NCI-H524 (cell line): ENCODE measurements at places on chromosomes 6 and 20.

- DNase-seq = no peak
Measured at GRCh38 chr6:20069021-20069522, 143.2 kb downstream of the MBOAT1 start.

GRCh38 chr20:50073500-50073899 lies 39.5 kb downstream of the UBE2V1 start:
- no peak for DNase-seq

GRCh38 chr20:1177680-1178079 lies 7.1 kb downstream of the TMEM74B start:
- DNase-seq = no peak

GRCh38 chr6:44820321-44820720 lies 432.8 kb downstream of the CDC5L start:
- no peak for DNase-seq

GRCh38 chr6:130467146-130468050 lies 101.6 kb downstream of the TMEM200A start:
- DNase-seq = no peak

DNA sequence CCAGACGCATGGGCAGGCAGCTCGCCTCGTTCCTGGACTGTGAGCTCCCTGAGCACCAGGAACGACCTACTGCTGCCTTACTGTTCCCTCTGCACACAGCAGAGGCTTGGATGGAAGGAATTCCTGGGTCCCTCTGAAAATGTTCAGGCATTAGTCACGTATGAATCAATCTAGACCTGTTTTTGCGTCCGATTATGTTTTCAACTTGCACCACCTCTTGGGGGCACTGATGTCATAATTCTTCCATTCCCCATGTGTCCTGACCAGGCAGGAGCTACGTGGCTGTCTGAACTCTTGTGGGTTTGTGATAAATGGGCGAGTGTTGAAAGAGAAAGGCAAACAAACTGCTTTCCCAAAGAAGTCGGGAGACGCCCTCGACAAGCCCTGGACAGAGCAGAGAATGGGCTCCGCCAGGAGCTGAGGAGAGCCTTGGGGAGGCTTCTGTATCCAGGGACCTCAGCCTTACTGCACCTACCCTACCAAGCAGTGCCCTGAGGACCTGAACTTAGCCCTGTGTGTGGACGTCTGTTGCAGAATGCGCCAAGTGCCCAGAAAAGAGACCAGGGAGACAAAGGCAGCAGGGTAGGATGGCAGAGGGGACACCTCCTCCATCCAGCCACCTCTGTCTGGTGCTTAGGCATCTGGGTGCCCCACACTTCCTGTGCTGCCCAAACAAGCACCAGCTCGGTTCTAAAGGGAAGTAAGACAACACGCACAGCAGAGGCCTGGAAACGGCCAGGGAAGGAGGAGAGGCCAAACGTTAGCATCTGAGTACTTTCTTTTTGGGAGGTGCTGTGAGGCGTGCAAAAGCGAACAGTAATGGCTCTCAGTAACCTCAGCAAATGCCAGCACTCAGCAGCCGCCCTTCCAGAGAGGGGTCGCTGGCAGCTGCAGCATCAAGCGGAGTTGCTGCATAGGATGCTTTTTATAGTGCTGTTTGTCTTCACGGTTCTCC lies 124.2 kb downstream of the LY86 start:
- DNase-seq = no peak

DNA sequence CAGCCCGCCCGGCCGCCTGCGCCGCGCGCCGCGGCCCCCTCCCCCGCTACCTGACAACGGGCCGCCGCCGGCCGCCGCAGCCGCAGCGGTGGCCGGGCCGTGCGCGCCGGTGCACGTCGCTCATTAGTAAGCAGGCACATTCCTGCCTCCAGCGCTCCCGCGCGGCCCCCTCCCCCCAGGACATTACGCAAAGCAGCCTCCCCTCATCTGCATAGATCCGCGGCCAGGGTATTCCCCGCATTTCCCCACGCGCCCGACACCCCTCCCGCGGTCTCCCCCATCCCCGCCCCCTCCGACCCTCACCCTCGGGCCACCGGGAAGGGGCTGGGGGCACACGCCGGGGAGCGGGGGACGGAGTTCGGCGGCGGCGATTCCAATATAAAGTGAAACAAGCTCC lies at the start of gene HIVEP2:
Gene HIVEP2, minus strand, starts transcription at position 128 of the 397 bp plus-strand sequence. CDS start 170,438 bp downstream, outside the sequence.
- DNase-seq = peak; percentile 58

DNA sequence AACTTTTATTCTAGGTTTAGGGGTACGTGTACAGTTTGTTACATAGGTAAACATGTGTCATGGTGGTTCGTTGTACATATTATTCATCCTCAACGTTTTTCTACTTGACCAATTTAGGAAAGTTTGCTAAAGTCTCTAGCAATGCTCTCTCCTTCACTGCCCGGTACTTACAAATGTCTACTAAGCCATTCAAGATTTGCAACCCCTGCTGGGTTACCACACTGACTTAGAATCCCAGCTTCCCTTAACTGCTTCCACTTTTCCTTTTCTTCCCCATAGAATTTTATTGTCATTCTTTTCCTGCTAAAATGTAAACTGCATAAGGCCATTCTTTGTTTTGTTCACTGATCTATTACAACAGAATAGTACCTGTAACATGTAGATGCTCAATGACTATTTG lies 97.4 kb downstream of the SMPDL3A start:
- no peak for DNase-seq

DNA sequence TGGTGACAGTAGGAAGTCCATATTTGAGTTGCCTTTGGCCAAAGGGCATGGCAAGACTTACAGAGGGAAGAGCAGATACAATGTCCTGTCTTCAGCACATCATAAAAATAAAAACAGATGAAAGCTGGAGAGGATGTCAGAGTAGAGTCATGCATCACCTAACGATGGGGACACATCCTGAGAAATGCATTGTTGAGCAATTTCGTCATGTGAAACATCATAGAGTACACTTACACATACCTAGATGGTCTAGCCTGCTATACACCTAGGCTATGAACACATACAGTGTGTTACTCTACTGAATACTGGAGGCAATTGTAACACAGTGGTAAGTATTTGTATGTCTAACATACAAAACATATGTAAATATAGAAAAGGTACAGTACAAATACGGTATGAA lies 75.6 kb downstream of the VEGFA start:
- no peak for DNase-seq

- no peak for DNase-seq
Measured at GRCh38 chr20:37943501-37944455, 40.9 kb downstream of the VSTM2L start.

- DNase-seq = no peak
Measured at GRCh38 chr6:26485112-26485780, 14.9 kb upstream of the BTN1A1 start.

DNA sequence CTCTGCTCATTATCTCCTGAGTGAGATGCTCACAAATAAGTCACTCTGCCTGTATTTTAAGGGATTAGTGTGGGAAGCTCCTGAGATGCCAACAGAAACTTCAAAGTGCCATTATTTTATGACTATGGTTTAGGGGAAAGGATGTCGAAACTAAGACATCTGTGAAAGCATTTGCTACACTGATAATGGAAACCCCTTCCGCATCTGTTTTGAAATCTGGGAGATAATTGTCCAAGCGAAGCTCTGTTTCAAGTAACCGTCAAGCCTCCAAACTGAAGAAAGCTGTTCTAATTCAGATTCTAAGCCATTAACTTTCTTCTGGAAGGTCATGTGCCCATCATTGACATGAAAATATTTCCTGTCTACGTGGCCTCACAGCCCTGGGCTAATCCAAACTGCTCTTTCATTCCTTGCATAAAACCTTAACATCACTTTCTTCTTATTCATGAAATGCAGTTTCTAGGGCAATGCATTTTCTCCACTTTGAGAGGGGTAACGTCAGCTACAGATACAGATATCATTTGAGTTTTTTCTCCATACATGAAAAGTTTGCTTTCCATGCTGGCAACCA lies 932.0 kb downstream of the C6orf118 start:
- DNase-seq = no peak

DNA sequence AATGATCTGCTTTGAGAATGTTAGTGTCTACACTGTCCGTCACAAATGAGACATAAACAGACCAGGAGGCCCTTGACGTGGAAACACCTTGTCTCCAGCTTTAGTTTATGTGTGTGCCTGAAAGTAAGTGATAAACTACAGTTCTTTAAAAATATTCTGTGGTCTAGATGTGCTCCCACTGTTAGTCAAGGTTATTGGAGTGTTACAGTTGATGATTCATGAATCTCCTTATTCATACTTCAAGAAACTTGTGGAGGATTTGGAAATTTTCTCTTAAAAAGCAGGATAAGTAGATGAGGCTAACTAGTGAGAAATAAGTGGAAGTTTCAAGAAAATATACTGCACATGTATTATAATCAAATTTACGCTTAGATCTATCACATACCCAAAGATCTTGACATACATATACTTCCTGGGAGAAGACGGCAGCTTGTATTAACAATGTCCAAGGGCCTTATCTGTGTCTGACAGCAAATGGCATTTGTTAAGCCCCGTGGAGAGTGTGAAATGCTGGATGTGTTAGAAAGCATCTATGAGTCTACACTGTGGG lies 90.5 kb upstream of the MBOAT1 start:
- DNase-seq = no peak

GRCh38 chr20:13012886-13013285 lies 4.1 kb downstream of the SPTLC3 start:
- no peak for DNase-seq

GRCh38 chr20:64177787-64178186 lies 13.5 kb downstream of the MYT1 start:
- DNase-seq = no peak

DNA sequence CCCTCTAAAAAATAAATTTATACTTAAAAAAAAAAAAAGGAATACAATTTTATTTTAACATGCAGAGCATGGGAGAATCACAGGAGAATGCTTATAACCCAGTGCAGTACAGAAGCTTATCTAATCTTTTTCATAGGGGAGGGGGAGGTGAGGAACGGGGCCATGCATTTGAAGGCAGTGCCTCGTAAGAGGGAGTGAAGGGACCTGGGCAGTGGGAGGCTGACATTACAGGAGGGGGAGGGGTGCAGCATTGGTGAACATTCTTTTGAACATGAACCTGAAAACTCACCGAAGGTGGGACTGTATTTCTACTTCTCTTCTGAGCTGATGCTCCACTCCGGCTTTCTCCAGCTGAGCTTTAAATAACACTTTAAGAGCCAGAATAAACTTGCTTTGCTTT lies 9.3 kb downstream of the AURKA start:
- DNase-seq = no peak

GRCh38 chr6:81863123-81863522 lies 110.6 kb upstream of the TENT5A start:
- DNase-seq = no peak

DNA sequence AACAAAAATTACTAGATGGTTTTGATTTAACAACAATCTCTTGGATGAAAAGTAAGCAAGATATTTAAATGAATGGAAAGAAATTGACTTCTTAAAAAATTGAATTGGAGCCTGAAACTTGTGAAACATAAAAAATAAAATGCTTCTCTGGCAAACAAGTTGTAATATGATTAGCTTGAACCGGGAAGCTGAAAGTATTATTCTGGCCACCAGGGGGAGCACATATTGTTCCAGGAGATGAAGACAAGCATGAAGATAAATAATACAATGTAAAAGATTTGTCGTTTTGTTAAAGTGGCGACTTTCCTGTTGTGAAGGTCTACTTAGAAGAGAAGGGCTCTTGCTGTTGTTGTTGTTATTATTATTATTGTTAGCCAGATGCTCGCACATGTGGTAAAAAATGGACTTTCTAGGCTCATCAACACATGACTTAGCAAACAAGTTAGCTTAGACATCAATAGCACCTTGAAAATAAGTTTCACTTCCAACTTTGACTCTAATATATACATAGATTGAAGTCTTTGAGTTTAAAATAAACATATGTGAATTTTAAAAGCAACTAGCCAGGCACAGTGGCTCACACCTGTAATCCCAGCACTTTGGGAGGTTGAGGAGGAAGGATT lies 14.2 kb downstream of the PAX1 start:
- DNase-seq = peak; percentile 71

DNA sequence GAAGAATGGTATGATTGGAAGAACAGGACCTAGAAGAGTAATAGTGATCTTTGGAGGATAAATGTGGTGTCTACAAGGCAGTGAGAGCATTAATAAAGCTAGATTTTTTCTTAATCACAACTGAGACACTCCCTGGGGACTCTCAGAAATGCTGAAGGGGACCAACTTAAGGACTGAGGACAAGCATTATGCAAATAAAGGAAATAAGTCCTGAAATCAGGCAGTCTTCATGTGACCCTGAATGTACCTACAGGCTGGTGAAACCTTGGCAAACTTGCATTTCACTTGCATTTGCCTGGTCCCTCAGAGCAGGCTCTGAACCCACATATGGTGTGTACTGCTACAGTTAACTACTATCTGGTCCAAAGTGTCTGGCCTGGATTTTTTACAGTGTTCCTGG lies 19.3 kb upstream of the TTK start:
- no peak for DNase-seq

DNA sequence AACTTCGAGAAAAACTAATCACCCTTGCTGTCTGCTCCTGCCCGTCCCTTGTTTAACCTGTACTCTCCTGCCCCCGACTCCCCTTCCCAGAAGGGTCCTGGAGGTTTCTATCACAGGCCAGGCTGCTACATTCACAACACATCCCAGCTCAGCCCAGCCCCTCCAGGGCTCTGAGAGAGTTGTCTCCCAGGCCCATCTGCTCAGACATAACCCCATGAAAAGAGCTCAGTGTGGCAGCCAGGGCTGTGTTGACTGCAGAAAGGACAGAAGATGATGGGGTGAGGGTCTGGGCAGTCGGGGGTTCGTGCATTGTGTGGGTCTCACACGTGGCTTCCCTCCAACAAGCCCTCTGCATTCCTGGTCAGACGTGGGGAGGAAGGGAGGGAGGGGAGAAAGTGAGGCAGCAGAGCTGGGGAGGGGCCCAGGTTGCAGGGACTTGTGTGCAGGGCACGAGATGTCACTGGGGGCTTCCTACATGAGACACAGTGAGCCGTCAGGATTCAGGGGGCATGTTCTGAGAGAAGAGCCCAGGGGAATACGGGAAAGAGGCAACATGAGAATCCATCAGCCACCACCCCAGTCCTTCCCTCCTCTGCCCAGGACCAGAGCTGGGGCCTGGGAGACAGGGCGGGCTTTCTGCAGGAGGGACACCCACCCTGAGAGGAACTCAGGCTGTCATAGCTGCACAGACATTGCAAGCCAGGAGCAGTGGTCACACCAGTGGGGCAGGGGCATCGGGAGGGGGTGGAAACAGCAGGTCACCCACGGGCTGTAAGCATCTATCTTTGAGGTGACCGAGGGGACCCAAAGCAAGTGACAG lies 372.9 kb downstream of the PREX1 start:
- no peak for DNase-seq

DNA sequence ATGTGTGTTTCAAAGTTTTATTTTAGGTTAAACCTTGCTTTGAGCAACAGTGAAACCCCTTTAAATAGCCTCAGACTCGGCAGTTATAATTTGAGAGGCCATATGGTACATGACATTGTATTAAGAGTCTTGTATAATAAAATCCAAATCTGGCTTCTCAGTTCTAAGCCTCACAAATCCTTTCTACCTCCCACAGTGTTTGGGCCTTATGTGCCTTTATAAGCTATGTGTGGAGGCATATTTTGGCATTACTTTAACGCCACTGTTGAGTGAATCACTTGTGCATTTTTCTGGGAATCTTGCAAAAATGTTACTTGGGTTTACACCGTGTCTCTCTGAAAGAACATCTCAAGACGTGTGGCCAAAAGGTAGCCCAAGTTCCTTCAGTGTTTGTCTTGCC lies 152.4 kb downstream of the COL9A1 start:
- DNase-seq = peak; percentile 92
